GM13977 (cell line): ENCODE measurements at places on chromosomes 13 and 19.

- DNase-seq = no peak
Observed at GRCh38 chr13:51666374-51666773, 82.1 kb downstream of the WDFY2 start.

- DNase-seq = peak; percentile 59
Observed at GRCh38 chr13:77698201-77699058, 943 bp downstream of the SLAIN1 start.

- peak; percentile 14 for DNase-seq
Observed at GRCh38 chr13:48094404-48094780, 512 bp downstream of the MED4 start.

DNA sequence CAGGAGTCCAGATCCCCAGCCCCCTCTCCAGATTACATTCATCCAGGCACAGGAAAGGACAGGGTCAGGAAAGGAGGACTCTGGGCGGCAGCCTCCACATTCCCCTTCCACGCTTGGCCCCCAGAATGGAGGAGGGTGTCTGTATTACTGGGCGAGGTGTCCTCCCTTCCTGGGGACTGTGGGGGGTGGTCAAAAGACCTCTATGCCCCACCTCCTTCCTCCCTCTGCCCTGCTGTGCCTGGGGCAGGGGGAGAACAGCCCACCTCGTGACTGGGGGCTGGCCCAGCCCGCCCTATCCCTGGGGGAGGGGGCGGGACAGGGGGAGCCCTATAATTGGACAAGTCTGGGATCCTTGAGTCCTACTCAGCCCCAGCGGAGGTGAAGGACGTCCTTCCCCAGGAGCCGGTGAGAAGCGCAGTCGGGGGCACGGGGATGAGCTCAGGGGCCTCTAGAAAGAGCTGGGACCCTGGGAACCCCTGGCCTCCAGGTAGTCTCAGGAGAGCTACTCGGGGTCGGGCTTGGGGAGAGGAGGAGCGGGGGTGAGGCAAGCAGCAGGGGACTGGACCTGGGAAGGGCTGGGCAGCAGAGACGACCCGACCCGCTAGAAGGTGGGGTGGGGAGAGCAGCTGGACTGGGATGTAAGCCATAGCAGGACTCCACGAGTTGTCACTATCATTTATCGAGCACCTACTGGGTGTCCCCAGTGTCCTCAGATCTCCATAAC is at the start of gene APOE:
Gene APOE (plus strand): TSS at position 360 of the 724 bp plus-strand sequence. CDS start 829 bp downstream, outside the sequence.
- no peak for DNase-seq

DNA sequence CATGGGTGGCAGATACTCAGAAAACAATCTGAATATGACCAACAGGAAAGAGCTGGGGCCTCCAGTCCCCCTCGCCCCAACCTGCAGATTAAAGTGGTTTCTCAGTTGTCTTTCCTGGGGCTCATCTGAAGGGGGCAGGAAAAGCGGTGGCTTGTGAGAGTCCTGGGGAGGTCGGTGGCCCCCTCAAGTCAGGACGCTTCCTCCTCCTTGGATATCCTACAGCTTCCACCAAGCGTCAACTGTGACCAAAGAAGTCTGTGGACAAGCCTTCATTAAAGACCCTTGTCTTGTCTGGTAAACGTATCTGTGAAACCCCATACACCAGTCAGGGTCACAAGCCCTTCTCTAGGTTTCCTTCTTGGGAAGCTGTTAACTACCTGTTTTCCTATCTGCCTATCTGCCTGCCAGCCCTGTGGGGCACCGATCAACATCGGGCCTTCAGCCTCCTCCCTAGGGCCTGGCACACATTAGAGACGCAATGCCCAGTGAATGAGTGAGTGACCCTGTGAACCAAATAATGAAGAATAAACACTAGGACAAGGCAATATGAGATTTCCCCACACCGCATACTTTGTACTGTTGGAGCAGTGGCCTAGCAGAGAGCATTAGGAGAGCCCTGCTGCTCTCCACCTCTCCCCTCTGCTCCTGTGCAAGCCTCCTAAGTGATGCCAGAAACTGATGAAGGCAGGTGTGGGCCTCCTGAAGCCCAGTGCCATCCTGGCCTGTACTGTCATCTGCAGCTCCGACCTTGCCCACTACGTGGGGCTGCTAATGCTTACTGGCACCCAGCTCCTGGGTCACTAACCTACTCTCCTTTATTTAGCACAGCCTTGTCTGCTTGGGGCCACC is 1317.8 kb downstream of the UQCRFS1 start:
- no peak for DNase-seq

GRCh38 chr13:79829880-79830279 is 348.9 kb downstream of the NDFIP2 start:
- DNase-seq = no peak

GRCh38 chr19:38664503-38665211 is 17.2 kb downstream of the ACTN4 start:
- no peak for DNase-seq

- no peak for DNase-seq
Observed at GRCh38 chr19:43688059-43688701, 18.2 kb upstream of the PLAUR start.

- no peak for DNase-seq
Observed at GRCh38 chr19:23521471-23521870, 126.2 kb upstream of the ZNF91 start.

DNA sequence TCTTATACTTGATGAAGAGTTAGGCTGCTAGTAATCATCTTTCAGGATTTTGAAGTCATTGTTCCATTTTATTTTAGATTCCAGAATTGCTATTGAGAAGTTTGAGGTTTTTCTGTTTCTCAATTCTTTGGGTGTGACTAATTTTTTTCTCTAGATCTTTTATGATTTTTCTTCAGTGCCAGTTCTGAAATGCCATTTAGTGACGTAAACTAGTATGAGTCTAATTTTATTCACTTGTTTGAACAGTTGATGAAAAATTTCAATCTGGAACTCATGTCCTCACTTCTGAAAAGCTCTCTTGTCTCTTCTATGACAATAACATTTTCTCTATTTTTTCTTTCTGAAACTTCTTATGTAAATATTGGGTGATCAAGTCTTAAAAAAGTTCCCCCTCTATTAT is 188.5 kb upstream of the HTR2A start:
- no peak for DNase-seq

GRCh38 chr19:42285541-42285941 is 16.4 kb upstream of the PRR19 start:
- no peak for DNase-seq

GRCh38 chr19:3196064-3196932 is 10.6 kb downstream of the NCLN start:
- no peak for DNase-seq

GRCh38 chr13:52845766-52846566 is 2.5 kb downstream of the PCDH8 start:
- peak; percentile 73 for DNase-seq

GRCh38 chr19:4229179-4229931 is at the start of gene EBI3:
Gene EBI3 (plus strand): TSS chr19:4229523. CDS start chr19:4229551, 28 bp downstream.
- DNase-seq = peak; percentile 83

DNA sequence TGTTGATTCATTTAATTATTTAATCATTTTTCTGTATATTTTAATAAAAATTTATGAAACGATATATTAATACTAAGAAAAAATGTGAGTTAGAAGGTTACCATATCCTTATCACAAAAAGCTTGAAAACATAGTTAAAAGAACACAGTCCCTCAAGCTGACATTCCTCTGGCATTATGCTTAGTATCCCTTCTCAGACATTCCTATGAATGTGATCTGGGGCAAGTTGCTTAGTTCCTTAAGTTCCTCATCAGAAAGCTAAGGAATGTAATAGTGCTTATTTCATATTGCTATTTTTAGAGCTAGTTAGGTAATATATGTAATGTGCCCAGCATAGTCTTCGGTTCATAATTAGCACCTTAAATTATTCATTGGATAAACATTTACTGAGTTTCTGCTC is 122.8 kb downstream of the MTUS2 start:
- no peak for DNase-seq

- no peak for DNase-seq
Observed at GRCh38 chr13:48710160-48710559, 56.4 kb downstream of the CYSLTR2 start.

GRCh38 chr13:36555151-36555986 is 118.5 kb upstream of the SERTM1 start:
- no peak for DNase-seq

GRCh38 chr13:43360892-43361610 is 337.7 kb downstream of the DNAJC15 start:
- DNase-seq = no peak

DNA sequence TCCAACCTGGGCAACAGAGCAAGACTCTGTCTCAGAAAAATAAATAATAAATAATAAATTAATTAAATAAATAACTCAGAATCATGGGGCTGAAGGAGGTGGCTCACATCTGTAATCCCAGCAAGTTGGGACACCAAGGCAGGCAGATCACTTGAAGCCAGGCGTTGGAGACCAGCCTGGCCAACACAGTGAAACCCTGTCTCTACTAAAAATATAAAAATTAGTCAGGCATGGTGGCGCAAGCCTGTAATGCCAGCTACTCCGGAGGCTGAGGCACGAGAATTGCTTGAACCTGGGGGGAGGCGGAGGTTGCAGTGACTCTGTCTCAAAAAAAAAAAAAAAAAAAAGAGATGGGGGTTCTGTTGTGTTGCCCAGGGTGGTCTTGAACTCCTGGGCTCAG is 7.2 kb downstream of the TMEM38A start:
- DNase-seq = no peak

GRCh38 chr19:14906711-14907110 is 20.8 kb upstream of the OR7A17 start:
- DNase-seq = no peak

- no peak for DNase-seq
Observed at GRCh38 chr19:22617614-22618320, 16.4 kb upstream of the ZNF492 start.

DNA sequence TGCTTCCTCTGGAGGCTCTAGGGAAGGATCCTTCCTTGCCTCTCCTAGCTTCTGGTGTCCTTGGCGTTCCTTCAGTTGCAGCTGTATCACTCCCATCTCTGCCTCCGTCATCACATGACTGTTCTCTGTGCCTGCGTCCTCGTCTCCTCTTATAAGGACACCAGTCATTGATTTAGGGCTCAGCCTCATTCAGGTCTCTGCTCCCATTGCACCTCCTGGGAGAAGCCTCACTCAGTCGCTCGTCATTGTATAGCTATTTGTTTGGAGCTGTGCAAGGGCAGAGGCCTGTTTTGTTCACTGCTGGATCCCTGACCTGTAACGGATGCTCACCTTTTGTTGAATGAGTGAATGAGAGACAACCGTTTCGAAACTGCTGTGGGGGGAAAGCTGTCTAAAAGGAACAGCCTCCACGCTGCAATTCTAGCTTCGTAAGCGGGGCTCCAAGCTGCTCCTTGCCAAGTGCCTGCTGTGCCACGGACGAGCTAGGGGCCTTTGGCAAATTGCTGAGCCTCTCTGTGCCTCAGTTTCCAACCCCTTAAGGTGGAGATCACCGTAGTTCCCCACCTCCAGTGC is 17.2 kb downstream of the BRSK1 start:
- no peak for DNase-seq

- no peak for DNase-seq
Observed at GRCh38 chr19:22144394-22144793, 52.4 kb downstream of the ZNF676 start.

GRCh38 chr19:48646722-48647216 is 782 bp upstream of the CA11 start:
- DNase-seq = no peak

GRCh38 chr13:50320271-50320862 is 305.1 kb downstream of the KCNRG start:
- no peak for DNase-seq

GRCh38 chr19:50434525-50434924 is 1.8 kb downstream of the MYBPC2 start:
- DNase-seq = no peak
